CD4-positive, alpha-beta memory T cell (primary cell): ENCODE measurements at places on chromosomes 3 and 15. TPM values are rescaled to one million over a fixed set of nuclear protein-coding genes. Genes with fewer than 3 reads are reported as not detected.

DNA sequence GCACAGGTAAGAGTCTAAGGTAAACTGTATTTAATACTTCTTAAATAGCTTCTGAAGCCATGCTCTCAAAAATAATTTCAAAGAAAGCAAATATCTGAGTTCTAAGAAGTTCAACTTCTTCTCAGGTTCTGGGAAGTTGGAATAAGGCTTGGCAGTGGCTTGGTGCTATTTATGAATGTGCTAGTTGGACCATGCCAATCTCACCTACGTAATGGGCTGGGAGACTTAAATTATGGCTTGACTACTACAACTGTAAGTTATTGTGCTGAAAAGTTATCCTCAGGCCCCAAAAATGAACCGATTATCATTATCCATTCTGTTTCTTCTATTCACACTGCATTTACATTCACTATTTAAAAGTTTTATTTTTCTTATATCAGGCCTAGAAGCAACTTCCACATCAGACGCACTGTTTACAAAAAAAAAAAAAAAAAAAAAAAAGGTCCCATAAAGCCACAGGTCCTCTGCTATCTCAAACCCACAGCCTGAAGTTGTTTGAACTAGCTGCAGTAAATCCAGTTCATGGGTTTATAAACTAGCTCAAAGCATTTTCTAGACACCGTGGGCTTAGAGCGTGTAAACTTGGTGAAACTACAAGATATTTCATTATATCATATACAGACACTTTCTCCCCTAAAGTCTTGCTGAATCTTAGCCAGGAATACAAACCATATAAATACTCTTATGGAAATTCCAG lies 3.4 kb downstream of the LRIG1 start:
- DNase-seq = peak; percentile 41

- DNase-seq = no peak
These were observed 28.3 kb upstream of the CHMP2B start for GRCh38 chr3:87198774-87199173.

DNA sequence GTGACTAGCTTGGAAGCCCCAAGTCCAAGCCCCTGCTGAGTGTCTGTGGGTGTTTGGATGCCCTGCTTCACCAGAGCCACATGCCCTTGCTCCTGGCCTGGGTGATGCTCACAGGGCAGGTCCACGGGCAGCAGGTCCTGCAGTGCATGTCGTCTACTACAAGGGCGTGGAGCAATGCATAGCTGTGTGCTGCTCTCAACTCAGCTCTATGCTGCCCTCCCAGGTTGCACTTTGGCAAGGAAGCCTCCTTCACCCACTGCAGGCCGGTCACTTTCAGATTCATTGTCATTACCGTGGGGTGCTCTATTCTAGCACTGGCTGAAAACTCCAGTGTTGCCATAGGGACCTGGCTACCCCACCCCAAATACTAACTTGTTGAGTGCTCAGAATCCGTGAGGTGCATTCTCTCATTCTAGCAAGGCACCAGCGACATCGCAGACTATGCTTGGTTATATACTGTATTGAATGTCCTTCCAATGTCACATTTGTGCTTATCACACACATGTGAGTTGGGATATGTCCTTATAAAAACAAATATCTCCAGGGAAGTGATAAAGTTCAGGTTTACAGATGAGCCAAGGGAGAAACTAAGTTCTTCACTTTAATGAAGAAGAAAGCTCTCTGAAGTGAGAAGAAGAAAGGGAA lies 51.8 kb downstream of the GRAMD1C start:
- no peak for DNase-seq

DNA sequence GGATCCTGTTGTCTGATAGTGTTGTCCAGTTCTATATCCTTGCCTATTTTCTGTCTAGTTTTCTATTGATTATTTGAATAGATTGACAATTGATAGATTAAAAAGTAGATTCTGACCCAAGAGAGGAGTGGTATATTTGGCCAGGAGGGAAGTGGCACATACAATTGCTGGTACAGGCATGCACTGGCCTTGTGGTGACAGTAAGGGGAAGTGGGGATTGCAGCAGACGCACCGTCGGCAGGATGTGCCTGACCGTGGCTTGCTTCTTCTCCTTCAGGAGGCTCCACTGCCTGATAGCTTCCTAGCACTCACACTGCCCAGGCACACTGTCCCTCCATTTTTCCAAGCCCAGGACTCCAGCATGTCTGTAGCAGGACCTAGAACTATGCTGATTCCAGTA lies 10.5 kb downstream of the GABRG3 start:
- no peak for DNase-seq

DNA sequence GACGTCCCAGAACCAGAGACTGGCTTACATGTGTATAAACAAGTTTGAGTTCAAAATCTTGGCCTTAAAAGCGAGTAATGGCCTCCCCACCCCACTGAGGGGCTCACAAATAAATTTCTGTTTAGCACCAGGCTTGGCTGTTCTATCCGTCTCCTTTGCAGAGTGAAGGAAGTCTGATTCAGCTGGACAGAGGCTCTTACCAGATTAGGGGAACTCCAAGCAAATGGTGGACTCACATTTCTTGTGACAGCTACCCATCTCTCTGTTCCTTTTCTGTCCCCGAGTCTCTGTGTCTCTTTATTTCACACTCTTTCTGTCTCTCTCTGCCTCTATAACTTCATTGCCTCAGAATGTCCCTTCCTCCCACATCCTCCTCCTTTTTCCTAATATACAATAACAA lies 62.7 kb downstream of the DGKG start:
- DNase-seq = no peak

- DNase-seq = no peak
These were observed 53.4 kb upstream of the CHD2 start for GRCh38 chr15:92846741-92847140.

- no peak for DNase-seq
These were observed 1435.2 kb upstream of the CADM2 start for GRCh38 chr3:83523470-83524073.

GRCh38 chr15:98506172-98506571 lies 142.2 kb upstream of the IGF1R start:
- DNase-seq = no peak

- no peak for DNase-seq
These were observed 113.1 kb downstream of the CHCHD6 start for GRCh38 chr3:126816986-126817777.

DNA sequence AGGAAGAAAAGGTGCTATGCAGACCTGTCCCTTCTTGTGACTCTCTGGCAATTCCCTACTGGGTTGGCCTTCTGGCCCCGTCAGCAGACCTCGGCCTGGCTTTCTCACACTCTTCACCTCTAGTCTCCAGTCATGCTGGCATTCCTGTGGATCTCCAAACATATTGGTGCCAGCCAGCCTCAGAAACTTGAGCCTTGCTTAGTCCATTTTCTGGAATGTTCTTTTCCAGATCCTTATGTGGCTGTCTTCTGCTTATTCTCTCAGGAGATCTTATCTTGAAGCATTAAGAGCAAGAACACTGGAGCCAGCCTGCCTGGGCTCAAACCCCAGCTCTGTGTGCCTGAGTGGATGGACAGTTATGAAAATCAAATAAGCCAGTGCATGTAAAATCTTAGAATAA lies 88.2 kb upstream of the NTRK3 start:
- no peak for DNase-seq

Gene CTXN2
- polyA plus RNA-seq = not detected

Gene SLC30A4
- polyA plus RNA-seq = 2.5 TPM

Gene TFRC
- polyA plus RNA-seq = 21.7 TPM

Gene TGM4
- not detected for polyA plus RNA-seq

Gene GATA2
- not detected for polyA plus RNA-seq

Gene TRH
- polyA plus RNA-seq = not detected

Gene PP2D1
- 0.46 TPM for polyA plus RNA-seq

Gene LMCD1
- 2.2 TPM for polyA plus RNA-seq

Gene TEX55
- not detected for polyA plus RNA-seq
